AML-193 (cell line): ENCODE measurements at places on chromosomes 5 and 9.

DNA sequence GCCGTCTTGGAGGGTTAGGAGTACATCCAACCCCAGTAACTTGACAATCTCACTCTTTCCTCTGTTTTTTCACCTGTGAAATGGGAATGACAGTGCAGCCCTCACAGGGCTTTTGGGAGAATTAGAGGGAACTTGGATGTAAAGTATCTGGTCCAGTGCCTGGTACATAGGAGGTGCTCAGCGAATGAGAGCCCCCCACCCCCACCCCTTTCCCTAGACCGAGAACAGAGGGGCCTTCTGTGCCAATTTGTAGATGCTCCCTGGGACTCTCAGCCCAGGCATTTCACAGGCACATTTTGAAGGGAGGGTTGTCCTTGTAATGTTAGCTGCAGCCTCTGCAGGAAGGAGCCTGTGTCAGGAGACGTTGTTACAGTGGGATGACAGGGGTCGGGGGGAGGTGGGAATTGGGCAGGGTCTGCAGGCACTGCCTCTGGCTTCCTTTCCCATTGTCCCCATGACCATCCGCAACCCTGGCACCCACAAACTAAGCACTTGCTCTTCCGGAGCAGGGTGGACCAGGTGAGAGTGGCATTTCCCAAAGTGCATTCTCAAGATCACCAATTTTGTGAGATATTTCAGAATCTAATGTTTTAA lies 47.0 kb downstream of the AMBP start:
- DNase-seq = no peak

GRCh38 chr5:6904860-6905259 lies 191.6 kb downstream of the TENT4A start:
- no peak for DNase-seq

GRCh38 chr5:27475063-27475462 lies 436.7 kb upstream of the CDH9 start:
- no peak for DNase-seq

DNA sequence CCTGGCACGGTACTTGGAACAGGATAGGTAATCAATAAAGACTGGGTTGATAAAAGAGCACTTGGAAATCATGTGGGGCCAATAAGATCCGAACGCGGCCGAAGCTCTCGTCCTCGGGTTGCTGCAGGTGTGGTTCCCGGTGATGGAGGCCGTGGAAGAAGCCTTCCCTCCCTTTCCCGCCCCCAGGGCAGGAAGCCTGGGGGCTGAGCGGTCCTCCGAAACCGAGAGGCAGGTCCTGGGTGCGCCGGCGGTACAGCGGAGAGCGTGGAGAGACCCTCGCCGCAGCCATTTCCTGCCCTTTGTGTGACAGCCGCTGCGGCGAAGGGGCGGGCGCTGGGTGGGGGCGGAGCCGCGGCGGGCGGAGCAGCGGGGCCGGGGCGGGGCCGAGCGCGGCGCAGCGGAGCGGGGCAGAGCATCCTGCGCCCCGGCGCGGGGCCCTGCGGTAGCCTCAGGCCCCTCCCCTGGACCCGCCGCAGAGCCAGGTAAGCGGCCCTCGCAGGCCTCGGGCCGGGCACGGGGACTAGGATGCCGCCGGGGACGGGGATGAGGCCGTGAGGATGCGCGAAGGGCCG lies at the start of gene CYFIP2:
Gene CYFIP2 (plus strand): TSS at position 410 of the 572 bp plus-strand sequence. CDS start 19,239 bp downstream, outside the sequence.
- peak; percentile 31 for DNase-seq

DNA sequence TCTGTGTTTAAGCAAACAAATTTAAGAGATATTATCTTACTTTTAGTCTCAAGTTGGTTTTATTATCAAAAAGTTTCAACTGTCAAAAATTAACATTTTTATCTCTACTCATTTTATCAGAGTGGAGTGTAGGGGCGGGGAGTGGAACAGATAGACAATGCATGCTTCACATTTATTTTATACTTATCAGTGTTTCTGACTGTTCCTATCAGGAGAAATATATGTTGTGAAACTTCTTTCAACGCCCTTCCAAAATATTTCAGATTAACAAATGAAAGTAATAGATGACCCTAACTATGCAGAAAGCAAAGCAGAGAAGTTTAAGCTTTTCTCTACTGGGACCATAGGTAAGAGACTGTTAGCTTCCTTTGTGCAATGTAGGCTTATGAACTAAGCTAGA lies 44.9 kb upstream of the MAST4 start:
- DNase-seq = no peak

DNA sequence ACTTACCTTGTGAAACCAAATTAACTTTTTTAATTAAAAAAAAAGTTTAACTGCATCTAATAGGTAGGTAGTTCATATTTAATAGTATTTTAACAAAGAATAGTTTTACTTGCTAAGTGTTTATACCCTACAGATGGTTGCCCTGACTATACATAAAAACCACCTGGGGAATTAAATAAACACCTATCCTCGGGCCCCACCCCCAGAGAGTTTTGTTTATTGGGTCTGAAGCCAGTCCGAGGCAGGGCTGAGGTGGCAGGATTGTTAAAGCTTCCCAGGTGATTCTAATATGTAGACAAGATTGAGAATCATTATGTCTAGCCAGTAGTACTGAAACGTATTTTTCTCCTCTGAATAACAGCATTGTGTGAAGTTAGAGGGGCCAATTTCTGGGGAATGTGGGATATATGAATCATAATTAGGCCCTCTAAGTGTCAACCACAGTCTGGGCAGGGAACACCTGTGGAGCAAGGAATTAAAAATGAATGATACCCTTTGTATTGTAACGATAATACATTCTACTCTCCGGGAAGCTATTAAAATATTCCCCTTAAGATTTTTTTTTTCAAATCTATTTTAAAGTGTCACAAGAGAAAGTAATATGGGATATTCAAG lies 5.6 kb upstream of the PAM start:
- DNase-seq = no peak

DNA sequence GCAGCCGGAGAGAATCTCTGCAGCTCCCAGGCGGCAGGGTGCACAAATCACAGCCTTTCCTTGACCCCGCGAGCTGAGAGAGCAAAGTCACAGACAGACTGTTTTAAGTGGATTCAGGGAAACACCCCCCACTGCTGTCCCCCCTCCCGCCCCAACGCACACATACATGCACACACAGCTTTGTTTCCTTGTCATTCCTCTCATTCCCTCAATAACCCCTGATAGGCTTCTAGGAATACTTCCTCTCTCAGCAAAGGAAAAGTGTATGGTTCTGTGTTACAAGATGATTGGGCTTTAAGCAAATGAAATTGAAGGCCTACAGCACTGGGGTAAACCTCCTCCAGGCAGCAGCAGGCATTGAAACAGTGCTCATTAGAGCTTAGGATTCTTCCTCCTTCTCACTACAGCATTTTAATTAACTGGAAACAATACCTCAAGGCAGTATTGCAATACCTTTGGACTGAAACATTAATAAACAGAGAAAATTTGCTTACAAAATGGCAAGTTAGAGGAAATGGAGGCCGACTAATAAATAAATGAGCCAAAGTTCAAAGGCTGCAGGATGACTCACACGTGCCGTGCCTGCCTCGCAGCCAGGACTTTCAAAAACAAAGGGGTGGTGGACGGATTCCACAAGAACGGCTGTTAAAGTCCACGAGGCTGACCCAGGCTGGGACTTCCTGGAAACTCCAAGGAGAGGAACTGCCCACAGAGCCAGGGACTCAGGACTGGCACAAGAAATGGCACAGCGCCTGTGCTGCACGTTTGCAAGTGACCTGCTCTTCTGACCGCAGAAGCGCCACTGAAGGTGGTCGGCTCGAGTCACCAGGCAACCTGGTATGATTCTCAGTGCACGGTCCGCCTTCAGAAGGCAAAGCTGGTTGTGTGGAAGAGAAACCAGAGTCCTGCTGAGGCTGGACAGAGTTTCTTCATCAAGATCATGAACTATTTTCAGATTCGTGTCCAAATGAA lies 236.2 kb downstream of the SYK start:
- no peak for DNase-seq

GRCh38 chr5:177964471-177964870 lies 31.6 kb downstream of the PROP1 start:
- no peak for DNase-seq

GRCh38 chr5:40386289-40386688 lies 293.4 kb upstream of the PTGER4 start:
- DNase-seq = peak; percentile 72

- DNase-seq = no peak
These were observed 321.1 kb downstream of the ARHGEF28 start for GRCh38 chr5:73946919-73947602.

DNA sequence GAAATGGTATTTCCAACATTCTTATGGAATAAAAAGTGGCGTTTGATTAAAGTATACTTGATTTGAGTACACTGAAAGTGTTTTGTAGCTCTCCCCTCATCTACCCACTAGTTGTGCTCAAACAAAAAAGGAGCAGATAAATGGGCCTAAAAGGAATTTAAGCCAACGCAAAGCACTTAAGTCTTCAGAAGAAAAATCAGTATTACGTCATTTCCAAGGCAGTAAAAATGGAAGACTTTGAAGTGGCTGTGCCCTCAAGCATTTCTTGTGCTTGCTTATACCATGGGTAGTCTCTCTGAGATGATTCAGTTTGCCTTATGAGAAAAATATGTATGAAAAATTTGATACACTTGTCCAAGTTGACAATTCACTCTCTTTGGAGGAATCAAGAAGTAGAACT lies 279.9 kb upstream of the CD180 start:
- DNase-seq = no peak

- no peak for DNase-seq
These were observed 76.3 kb upstream of the RAPGEF1 start for GRCh38 chr9:131815970-131816873.

DNA sequence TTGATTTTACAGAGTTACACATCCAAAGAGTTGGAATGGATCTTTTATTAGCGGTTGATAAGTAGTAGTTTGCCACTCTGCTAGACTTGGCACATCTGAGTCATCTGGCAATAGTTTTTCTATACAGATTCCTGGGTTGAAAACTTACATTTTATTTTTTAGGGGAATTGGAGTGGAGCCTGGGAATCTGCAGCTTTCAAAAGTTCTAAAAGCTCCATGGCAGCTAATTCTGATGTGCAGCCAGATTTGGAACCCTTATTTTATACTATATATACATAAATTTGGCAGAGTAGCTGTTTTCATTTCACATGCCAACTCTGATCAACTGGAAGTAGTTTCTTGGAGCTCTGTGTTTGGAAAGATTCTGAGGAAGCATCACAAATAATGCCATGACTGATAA lies 715.5 kb downstream of the TLR4 start:
- no peak for DNase-seq

DNA sequence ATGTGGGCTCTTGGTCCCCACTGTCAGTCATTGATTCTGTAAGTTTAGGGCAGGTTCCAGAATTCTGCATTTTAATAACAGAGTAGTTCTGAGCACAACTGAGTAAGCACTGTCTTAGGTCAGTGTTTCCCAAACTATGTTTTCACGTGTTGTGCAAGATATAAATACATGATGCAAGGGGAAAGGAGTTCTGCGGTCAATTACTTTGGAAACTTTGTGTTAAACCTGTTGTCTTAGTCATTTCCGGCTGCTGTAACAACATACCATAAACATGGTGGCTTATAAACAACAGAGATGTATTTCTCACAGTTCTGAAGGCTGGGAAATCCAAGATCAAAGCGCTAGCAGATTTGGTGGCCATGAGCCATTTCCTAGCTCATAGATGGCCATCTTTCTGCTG lies 69.8 kb downstream of the EQTN start:
- peak; percentile 1 for DNase-seq

GRCh38 chr5:142248853-142249462 lies 75.9 kb downstream of the SPRY4 start:
- DNase-seq = no peak

DNA sequence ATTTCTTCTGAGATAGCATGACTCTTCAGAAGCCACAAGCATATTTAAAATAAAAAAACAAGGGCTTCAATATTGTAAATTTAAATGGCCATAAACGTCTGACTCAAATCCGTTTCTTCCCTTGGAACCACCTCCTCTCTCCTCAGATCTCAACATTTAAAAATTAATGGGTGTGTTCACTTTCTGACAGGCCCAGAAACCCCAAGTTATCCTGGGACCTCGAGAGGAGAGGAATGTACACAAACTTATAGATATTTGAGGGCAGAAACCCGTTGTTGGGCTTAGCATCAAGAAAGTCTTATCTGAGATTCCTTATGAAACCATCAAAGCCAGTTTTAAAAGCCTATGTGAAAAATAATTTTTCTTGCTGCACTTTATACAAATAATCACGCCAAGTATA lies 29.2 kb downstream of the MLLT3 start:
- DNase-seq = no peak

GRCh38 chr9:108953983-108954574 lies 19.9 kb downstream of the ABITRAM start:
- peak; percentile 17 for DNase-seq
